ENCODE measurements at places on chromosomes 12 and 14.

GRCh38 chr12:111699-112493, 45.3 kb downstream of the IQSEC3 start:
- no peak for DNase-seq
- no peaks in the 10 kb centered on the region for H3K4me1 ChIP-seq
- H3K27ac ChIP-seq = no peak overlapping the region
- H3K36me3 ChIP-seq = no peaks in the 10 kb centered on the region
- no peak overlapping the region for H3K4me3 ChIP-seq
- no peaks in the 10 kb centered on the region for H3K27me3 ChIP-seq

GRCh38 chr14:99633141-99633540, 11.8 kb upstream of the HHIPL1 start:
- H3K27me3 ChIP-seq = no peaks in the 10 kb centered on the region
- H3K4me1 ChIP-seq = no peaks in the 10 kb centered on the region
- no peak overlapping the region for H3K4me3 ChIP-seq
- H3K36me3 ChIP-seq = no peaks in the 10 kb centered on the region

GRCh38 chr12:116443821-116444589, 115.2 kb upstream of the MAP1LC3B2 start:
- DNase-seq = no peak
- H3K4me1 ChIP-seq = no peaks in the 10 kb centered on the region
- H3K27ac ChIP-seq = no peak overlapping the region
- H3K36me3 ChIP-seq = no peaks in the 10 kb centered on the region

DNA sequence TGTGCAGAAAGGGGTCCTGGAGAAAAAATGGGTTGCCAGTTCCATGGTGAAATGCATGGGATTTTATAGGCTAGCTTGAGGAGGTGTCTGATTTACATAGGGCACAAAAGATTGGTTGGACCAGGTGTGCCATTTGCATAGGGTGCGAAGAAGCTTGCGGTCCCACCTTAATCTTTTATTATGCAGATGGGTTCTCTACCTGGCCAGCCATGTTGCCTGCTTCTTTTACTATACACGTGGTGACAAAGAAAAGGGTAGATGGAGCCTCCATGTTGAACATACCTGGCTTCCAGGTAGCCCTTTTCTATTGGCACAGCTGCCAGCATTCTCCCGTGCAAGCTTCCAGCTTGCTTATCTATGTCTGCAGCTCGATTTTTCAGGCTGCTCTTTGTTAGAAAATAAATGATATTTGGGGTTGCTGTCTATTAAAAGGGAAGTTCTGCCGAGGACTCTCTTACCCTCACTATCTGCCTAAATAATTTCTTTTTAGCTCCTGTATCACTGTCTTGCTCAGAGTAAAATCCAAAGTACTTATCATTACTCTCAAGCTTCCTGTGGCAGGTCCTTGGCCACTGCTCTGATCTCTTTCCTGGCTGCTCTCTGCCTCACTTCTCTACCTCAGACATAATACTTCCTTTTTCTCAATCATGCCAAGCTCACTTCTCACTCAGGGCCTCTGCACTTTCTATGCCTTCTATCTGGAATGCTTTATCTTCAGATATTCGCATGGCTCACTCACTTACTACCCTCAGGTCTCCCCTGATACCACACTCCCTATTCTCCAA, 216.0 kb upstream of the DAAM1 start:
- H3K27ac ChIP-seq = no peak overlapping the region
- H3K4me3 ChIP-seq = no peak overlapping the region
- H3K4me1 ChIP-seq = no peaks in the 10 kb centered on the region
- H3K27me3 ChIP-seq = no peaks in the 10 kb centered on the region
- DNase-seq = no peak

DNA sequence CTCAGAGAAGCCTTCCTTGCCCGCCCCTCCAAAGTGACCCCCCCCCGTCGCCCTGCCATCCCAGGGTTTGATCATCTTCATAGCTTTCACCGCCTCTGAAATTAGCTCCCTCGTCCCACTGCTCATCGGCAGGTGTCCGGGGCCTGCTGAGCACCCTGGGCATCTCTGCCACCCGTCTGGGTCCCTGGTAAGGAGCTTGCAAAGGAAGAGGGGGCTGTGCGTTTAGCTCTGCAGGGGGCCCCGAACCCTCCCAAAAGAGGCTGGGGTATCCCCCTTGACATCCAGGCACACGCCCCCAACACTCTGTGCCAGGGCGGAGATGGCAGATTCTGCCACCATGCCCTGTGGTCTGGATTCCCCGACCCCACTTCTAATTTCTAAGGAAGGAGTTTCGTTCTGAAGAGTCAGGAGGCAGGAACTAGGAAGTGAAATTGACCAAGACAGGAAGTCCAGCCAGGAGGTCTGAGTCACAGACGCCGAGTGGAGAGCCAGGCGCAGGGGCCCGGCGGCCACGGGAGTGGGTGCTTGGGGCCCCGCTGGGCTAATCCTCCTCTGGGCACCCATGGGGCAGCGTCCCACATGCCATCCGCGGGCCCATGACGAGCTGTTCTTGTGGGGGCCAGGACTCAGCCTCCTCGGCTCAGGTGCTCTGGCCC, 95.7 kb downstream of the RFLNA start:
- no peak for DNase-seq
- H3K36me3 ChIP-seq = peaks cover 2% of the 10 kb centered on the region
- H3K4me1 ChIP-seq = peaks cover 66% of the 10 kb centered on the region
- H3K27ac ChIP-seq = peak overlapping the region; percentile 96

- no peak overlapping the region for H3K4me3 ChIP-seq
- DNase-seq = no peak
- peak overlapping the region; percentile 54 for H3K27ac ChIP-seq
- H3K4me1 ChIP-seq = peaks cover 3% of the 10 kb centered on the region
- H3K36me3 ChIP-seq = no peaks in the 10 kb centered on the region
These were observed 154.9 kb upstream of the ATP2B1 start for GRCh38 chr12:89863493-89863938.

- no peaks in the 10 kb centered on the region for H3K27me3 ChIP-seq
- no peaks in the 10 kb centered on the region for H3K4me1 ChIP-seq
- H3K27ac ChIP-seq = no peak overlapping the region
- H3K4me3 ChIP-seq = no peak overlapping the region
- no peak for DNase-seq
These were observed 6.7 kb upstream of the VCPKMT start for GRCh38 chr14:50123062-50123461.

DNA sequence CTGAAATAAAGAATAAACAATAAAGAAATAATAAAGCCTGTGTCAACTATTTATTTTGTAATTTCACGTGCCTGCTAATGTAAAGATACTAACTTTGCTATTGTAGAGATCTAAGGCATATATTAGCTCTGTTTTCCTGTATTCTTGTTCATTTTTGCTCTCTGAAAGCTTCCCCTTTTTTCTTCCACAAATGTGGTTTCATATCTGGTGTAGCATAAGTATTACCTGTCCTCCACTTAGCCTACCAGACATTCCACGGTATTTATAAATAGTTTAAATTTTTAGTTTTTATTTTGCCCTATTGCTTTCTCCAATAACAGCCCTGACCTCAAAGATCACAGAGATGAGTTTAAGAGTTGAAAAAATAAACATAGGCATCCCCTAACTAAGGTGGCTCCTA, 92.6 kb upstream of the ATP2B1 start:
- H3K27ac ChIP-seq = no peak overlapping the region
- H3K4me3 ChIP-seq = no peak overlapping the region
- no peaks in the 10 kb centered on the region for H3K4me1 ChIP-seq
- DNase-seq = no peak
- H3K27me3 ChIP-seq = no peaks in the 10 kb centered on the region
- no peaks in the 10 kb centered on the region for H3K36me3 ChIP-seq

DNA sequence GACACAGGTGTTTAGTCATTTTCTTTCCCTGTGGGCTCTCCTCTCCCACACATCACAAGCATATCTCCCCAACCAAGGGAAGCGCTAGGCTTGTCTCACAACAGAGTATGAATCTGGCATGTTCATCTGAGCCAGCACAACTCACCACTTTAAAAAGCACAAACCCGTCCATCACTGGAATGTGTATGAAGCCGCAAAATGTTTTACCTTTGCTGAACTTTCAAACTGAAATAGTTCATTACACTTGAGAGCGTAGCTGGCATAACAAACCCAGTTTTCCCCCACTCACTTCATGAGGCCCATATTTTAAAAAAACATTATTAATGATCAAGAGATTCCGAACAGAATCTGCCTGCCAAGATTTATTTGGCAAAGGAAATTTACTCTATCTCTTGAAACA, 15.8 kb downstream of the NID2 start:
- H3K36me3 ChIP-seq = no peaks in the 10 kb centered on the region
- H3K27me3 ChIP-seq = no peaks in the 10 kb centered on the region
- DNase-seq = no peak
- H3K4me1 ChIP-seq = peaks cover 59% of the 10 kb centered on the region
- no peak overlapping the region for H3K4me3 ChIP-seq

DNA sequence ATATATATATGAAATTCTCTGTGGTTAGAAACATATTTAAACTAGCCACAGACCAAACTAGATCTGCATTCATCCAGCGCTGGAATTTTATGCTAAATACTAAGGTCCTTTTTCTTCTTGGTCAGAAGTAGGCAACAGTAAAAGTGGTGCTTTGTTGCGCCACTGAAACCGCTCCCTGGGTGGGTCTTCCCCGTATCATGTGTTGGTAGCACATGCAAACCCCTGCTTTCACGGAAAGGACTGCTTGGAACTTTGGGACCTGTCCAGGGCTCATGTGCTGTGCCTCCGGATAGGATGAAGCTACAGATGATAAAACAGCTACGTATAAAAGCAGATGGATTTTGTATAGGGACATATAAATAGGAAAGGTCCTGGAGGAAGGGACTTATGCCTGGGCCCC, 40.1 kb upstream of the COL2A1 start:
- no peaks in the 10 kb centered on the region for H3K4me1 ChIP-seq
- H3K36me3 ChIP-seq = peaks cover 25% of the 10 kb centered on the region
- H3K4me3 ChIP-seq = no peak overlapping the region
- no peaks in the 10 kb centered on the region for H3K27me3 ChIP-seq
- no peak overlapping the region for H3K27ac ChIP-seq
- no peak for DNase-seq

DNA sequence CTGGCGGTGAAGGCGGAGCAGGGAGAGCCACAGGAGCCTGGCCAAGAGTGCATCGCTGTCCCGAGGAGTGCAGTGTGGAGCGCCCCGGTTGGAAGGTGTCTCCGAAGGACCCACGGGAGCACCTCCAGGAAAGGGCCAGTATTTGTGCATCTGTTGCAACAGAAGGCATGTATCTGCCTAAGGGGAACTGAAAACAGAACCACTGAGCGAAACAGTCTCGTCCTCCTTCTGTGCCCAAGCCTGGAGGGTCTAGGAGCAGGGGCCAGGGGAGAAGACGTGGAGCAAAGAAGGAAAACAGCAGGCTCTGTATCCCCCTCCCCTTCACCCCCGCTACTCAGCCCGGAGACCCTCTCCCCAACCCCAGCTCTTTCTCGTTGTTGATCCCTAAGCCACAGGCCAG, 5.3 kb upstream of the LRRC10 start:
- no peaks in the 10 kb centered on the region for H3K27me3 ChIP-seq
- H3K36me3 ChIP-seq = no peaks in the 10 kb centered on the region
- H3K4me1 ChIP-seq = no peaks in the 10 kb centered on the region
- DNase-seq = no peak

DNA sequence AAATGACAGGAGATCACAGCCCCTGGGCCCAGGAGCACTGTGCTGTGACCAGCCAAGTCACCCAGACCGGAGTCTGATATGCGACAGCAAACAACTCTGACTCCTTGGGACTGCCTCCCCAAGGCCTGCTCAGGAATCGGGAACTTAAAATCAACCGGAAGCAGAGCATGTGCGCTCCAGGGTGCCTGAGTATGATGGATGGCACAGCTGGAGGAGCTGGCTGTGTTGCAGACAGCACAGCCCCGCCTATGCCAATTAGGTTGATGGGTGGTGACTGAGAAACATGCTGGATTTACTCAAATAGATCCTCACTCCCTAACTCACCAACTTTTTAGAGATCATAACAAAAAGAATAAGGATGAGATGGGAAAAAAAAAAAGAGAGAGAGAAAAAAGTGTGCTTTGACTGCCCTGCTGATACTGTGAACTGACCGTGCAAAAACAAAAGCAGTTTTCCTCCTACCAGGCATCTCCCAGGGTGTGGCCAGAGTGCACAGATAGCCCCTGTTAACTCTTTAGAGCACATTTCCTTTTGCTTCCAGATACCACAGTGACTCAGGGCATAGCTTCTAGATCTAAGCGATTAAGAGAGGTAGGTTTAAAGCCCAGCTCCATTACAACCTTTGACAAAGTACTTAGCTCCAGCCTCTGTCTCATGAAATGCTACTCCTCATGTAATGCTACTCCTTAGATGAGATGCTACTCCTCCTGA, 27.4 kb upstream of the STON2 start:
- H3K4me3 ChIP-seq = no peak overlapping the region
- no peaks in the 10 kb centered on the region for H3K36me3 ChIP-seq
- H3K27ac ChIP-seq = no peak overlapping the region
- DNase-seq = no peak
- no peaks in the 10 kb centered on the region for H3K27me3 ChIP-seq

DNA sequence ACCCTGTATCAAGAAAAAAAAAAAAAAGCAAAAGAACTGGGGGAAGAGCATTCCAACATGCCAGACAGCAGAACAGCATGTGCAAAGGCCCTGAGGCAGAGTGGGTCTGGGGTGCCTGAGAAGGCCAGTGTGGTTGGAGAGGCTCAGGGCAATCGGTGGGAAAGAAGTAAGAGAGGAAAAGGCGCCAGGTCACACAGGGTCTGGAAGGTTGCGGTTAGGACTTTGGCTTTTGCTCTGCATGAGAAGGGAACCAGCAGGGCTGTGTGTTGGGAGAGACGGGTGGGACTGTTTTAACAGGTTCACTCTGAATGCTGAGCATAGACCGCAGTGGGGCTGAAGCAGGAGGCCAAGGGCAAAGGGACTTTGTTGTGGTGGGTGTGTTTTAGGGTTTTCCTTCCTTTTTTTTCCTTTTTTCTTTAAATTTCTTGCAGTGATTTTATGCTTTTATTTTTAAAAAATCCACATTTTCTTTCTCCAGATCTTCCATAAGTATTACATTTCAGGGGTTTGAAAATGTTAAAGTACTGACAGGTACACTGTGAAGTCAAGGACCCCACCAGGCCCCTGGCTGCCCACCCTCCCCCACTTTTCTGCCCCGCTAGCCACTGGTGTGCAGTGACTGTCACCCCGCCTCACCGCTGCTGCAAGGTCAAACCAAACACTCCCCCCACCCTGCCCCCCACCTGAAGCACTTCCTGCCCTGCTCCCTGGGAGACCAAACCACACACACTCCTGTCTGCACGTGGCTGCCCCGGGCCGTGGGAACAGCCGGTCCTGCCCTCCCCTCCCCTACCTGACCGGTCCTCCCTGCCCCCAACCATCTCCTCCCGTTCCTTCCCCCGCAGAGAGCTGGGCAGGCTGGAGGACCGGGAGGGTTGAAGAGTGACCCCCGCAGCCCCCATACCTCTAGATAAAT, 30.0 kb downstream of the DTX1 start:
- no peaks in the 10 kb centered on the region for H3K4me1 ChIP-seq
- no peak overlapping the region for H3K27ac ChIP-seq
- no peaks in the 10 kb centered on the region for H3K36me3 ChIP-seq
- DNase-seq = no peak
- no peaks in the 10 kb centered on the region for H3K27me3 ChIP-seq
